A549 treated with GW870086 at 1 μM for 4 hours (cell line): ENCODE measurements at places on chromosomes 6 and 20. TPM values are rescaled to one million over a fixed set of nuclear protein-coding genes. Genes with fewer than 3 reads are reported as not detected.

ADTRP gene
- 0.38 to 0.71 TPM (median 0.58 TPM) in 4 of 5 replicates, not detected in the other for total RNA-seq

NRN1 gene
- 0.49 to 0.90 TPM (median 0.66 TPM) in 5 replicates for total RNA-seq

DYNLT2 gene
- 0.44 to 0.68 TPM (median 0.57 TPM) in 5 replicates for total RNA-seq

MLIP gene
- 0.13 TPM in 1 of 5 replicates, not detected in the others for total RNA-seq
